ENCODE measurements at places on chromosomes 2 and 18. TPM values are rescaled to one million over a fixed set of nuclear protein-coding genes. Genes with fewer than 3 reads are reported as not detected.

The REG3G gene
- total RNA-seq = not detected

The COL6A3 gene
- total RNA-seq = 53.4 TPM

GRCh38 chr18:52537261-52537660 lies 197.3 kb downstream of the DCC start:
- H3K27me3 ChIP-seq = 0 out of 2 replicates have a peak, but pooled peaks cover 4% of the 10 kb centered on the region
- H3K4me1 ChIP-seq = no peaks in the 10 kb centered on the region
- no peak overlapping the region for H3K4me3 ChIP-seq
- DNase-seq = no peak

The MYO1B gene
- total RNA-seq = 88.0 TPM

- H3K27me3 ChIP-seq = no peaks in the 10 kb centered on the region
- DNase-seq = no peak
- no peak overlapping the region for H3K27ac ChIP-seq
Observed at GRCh38 chr2:62300925-62301324, 105.0 kb downstream of the B3GNT2 start.

- no peak for DNase-seq
- H3K4me3 ChIP-seq = no peak overlapping the region
- H3K4me1 ChIP-seq = no peaks in the 10 kb centered on the region
- H3K36me3 ChIP-seq = no peaks in the 10 kb centered on the region
Observed at GRCh38 chr2:49367003-49367402, 212.7 kb upstream of the FSHR start.

DNA sequence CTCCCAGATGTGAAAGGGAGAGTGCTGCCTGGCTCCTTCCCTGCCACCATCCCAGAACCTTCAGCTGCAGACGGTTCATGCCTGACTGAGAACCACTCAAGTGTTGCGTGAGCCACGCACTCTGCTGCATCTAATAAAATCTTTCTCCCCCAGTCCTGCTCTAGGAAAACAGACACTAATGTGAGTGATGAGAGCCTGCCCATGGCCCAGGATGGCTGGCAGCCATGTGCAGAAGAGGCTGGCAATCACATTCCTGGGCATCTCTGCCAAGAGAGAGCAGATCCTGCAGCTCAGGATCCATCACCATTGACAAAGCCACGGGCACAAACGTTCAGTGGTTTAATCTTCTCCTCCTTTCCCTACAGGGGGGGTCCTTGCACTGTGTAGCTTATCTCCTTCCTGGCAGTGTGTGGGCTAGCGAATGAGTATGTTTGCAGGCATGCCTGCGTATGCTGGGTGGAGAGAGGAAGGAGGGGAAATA lies 477.5 kb downstream of the SLC4A3 start:
- no peak overlapping the region for H3K4me3 ChIP-seq
- no peaks in the 10 kb centered on the region for H3K27me3 ChIP-seq
- no peaks in the 10 kb centered on the region for H3K36me3 ChIP-seq
- H3K27ac ChIP-seq = no peak overlapping the region
- no peaks in the 10 kb centered on the region for H3K4me1 ChIP-seq

Measured in PC-3 (cell line).